ENCODE measurements at places on chromosomes 2 and 18.

DNA sequence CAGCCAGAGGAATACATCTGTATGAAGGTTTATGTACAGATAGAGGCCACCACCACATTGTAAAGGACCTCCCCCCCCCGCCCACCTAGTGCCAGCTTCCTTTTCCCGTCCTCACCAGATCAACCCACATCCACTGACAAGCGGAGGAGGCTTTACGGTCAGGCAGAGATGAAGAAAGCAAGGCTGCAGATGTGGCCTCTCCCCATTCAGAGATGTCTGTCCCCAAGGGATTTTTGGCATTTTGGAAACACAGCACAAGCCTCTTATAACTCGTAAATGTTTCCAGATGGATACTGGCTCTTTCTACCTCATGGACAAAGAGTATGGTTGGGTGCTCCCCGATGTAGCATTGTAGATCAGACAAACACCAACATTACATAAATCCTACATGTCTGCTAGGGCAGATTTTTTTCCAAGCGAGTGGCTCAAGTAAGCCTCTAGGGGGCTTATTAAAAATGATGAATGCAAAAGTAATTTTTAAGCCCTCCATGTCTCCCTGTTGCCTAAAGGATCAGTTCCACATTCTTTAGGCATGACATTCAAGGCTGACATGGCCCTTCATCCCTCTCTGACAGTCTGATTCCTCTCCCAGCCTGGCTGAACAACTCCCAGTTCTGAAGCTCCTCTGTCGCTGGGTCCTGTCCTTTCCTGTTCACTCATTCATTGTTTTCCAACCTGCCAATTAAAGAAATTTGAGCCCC is 11.7 kb downstream of the VIT start:
- no peak for DNase-seq

- no peak for DNase-seq
Observed at GRCh38 chr18:61754039-61754583, 138.7 kb downstream of the RNF152 start.

DNA sequence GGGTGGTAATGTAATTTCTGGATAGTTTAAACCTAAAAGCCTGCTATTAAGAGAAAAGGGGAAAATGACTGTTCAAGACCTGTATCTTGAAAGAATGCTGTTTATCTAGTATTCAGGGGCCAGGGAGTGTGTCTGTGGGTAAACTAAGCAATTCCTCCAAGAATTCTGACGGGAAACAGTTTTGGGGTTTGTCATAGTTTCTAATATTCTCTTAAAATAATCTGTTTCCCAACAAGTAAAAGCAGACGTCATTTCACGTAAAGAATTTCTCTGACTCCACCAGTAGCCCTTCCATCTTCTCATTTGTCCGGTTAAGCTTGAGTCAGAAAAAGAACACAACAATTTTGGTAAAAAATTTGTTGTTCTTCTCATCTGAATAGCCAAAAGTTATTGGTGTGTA is 232.1 kb upstream of the EPAS1 start:
- DNase-seq: no peak

DNA sequence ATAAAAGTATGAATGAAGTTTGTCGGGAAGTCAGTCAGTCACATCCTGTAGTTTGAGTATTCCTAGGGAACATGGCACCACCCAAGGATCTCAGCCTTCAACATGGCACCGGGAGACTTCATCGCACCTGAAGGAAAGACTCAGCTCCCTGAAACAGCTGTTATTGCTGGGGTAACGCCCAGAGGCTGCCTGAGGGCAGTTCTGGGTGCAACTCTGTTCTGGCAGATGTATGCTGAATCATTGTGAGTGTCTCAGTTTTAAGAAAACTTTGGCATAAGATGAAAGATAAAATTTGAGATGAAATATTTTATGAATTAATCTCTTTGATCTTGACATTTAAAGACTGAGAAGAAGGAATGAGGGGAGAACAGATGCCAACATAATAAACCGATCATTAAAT is 49.9 kb upstream of the SERPINB2 start:
- DNase-seq: no peak

- peak; percentile 40 for DNase-seq
Observed at GRCh38 chr2:175964195-175964594, 37.9 kb downstream of the LNPK start.

GRCh38 chr2:66794551-66794950 is 359.6 kb downstream of the MEIS1 start:
- no peak for DNase-seq

GRCh38 chr18:57077786-57078552 is 68.9 kb upstream of the BOD1L2 start:
- no peak for DNase-seq

DNA sequence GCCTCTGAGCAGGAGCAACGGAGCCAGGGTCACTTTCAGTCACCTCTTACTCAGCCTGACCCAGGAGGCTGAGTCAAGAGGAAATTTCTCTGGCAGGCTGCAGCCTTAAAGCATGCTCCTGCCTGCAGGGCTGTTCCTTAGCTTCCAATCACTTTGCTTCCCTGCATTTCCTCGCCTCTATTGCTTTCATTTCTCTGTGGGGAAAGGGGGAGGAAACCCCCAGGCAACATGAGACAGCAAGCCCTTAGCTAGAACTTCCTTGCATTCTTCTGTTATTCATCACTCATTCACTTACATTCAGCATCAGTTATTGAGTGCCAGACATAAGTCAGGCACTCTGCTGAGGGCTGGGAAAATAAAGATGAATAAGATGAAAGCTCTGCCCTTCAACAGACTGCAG is 13.0 kb downstream of the XDH start:
- DNase-seq: no peak

DNA sequence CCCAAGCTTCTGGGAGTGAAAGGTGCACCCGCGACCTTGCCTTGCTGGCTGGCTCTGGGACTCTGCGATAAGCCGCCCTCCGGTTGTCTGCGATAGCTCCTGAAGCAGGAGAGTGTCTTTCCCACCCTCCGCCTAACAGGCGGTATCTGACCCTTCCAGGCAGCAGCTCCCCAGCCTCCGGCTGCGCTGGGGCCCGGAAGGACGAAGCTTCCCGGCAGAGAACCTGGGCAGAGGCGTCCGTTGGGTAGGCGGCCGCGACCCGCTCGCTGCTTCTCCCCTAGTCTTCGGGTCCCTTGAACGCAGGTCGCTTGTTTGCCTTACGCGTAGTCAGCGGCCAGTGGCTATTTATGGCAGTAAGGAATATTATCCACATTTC is 446 bp upstream of the RHBDD1 start:
- no peak for DNase-seq

- no peak for DNase-seq
Observed at GRCh38 chr2:63432373-63432772, 155.9 kb downstream of the WDPCP start.

- DNase-seq: no peak
Observed at GRCh38 chr2:80154231-80154915, 150.2 kb downstream of the LRRTM1 start.

DNA sequence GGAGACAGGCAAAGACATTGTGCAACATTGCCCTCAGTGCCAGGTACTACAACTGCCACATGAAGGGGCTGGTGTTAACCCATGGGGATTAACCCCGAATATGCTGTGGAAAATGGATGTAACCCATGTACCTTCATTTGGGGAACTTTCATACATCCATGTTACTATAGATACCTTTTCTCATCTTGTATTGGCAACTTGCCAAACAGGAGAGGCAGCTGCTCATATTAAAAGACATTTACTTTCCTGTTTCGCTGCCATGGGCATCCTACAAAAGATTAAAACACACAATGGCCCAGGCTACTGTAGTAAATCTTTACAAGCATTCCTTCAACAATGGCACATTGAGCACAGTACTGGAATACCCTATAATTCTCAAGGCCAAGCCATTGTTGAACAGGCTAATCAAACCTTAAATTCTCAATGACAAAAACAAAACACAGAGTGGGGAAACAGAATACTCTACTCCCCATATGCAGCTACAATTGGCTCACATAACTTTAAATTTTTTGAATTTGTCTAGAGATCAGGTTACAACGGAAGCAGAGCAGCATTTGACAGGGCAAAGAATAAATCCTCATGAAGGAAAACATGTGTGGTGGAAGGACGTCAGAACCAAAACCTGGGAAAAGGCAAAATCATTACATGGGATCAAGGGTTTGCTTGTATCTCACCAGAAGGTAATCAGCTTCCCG is 1723.5 kb upstream of the LRRTM1 start:
- DNase-seq: no peak

GRCh38 chr2:47530105-47530760 is 127.3 kb downstream of the MSH2 start:
- DNase-seq: no peak

DNA sequence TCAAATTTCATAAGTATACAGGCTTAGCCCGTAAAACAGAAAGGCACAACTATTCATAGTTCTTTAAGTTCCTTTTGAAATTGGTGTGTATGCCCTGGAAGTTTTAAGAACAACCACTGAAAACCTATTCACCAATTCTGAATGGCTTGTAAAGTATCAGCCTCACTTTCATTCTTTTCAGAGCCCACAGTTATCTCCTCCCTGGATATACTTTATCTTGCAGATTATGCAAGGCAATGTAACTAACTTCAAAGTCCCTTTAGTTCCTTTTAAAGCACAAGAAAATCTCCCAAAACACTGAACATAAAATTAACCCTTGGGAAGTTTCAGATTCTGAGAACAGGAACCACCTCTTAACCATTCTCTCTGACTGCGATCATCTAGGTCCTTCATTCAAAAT is 1.1 kb downstream of the STRN start:
- no peak for DNase-seq

GRCh38 chr2:157337978-157338377 is 12.4 kb upstream of the ERMN start:
- DNase-seq: peak; percentile 84

- peak; percentile 26 for DNase-seq
Observed at GRCh38 chr2:28624793-28625701, 126.6 kb upstream of the PPP1CB start.

- DNase-seq: peak; percentile 100
Observed at GRCh38 chr2:26712486-26713465, 20.3 kb downstream of the KCNK3 start.

- no peak for DNase-seq
Observed at GRCh38 chr2:233247744-233248143, 3.7 kb upstream of the ATG16L1 start.

DNA sequence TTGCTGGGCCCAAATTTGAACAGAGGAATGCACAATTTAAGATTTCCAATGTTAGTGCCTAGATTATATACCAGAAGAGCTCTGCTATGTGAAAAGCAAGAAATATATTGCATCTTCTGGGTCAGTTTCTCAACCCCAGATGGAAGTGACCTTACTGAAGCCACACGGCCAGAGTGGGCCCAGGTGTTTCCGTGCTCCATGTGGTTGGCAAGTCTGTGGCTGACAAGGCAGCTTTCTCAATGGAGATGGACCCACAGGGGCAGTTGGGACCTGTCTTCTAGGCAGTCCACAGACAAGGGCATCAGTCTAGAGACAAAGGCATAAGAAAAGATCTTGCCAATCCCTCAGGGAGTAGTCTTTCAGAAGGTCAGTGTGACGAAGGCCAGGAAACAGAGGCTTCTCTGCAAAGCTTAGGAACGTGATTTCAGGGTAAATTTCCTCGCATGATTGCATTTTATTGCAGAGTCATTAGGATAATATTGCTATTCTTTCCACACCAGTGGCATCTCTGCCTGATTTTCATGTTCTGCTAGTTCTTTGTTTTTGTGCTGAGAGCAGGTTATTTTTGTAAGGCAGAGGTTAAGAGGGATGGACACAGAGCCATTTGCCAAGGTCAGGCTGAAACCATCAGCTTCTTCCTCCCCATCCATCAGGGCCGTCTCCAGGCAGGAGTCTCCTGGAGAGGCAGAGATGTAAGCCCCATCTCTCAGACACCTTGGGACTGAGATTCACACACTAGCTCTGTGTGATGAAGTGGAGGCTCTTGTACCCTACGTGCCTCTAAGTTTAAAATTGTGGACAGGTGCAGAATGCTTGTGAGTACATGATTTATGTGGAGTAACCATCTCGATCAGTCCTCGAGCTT is 202.1 kb downstream of the ANKRD30B start:
- no peak for DNase-seq

GRCh38 chr2:119681868-119682220 is 2.8 kb downstream of the TMEM177 start:
- DNase-seq: no peak

DNA sequence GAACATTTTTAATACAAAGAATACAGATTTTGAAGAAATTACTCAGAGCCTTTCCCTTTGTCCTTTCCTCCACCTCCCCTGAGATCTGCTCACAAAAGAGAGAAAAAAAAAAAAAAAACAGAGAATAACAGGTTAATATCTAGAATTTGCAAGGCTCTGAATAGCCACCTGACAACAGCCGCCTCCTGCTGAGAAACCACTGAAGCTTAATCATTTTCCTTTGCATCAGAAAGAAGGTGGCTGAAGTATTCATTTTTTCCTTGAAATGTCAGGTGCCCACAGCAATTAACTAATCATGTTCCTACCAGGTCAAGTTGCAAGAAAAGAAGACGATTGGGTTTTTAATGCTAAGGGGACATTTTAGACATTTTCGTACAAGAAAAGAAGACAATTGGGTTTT is 21.2 kb downstream of the CNTNAP5 start:
- peak; percentile 60 for DNase-seq

DNA sequence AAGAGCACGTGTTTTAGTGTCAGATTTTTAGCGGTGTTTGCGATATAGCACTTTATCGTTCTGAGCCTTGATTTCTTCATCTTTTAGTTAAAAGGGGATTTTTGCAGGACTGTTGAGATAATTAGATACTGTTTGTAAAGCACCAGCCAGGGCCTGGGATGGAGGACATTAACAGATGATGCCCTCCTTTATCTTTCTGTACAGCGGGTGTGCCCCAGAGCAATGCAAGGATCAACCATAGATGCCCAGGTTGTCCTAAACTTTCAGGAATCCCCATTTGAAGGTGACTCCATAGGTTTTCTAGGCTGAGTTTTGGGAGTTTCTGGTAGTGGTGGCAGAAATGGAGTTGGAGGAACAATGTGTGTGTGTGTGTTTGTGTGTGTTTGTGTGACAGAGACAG is 97.0 kb upstream of the SPRED2 start:
- no peak for DNase-seq

- no peak for DNase-seq
Observed at GRCh38 chr18:51580580-51580979, 383.1 kb upstream of the MEX3C start.

- DNase-seq: peak; percentile 30
Observed at GRCh38 chr2:238370823-238371372, 50.6 kb downstream of the TRAF3IP1 start.

GRCh38 chr2:32496662-32497061 is 131.2 kb upstream of the TTC27 start:
- DNase-seq: no peak

- DNase-seq: peak; percentile 62
Observed at GRCh38 chr2:170817093-170818035, 677 bp downstream of the GAD1 start.

- no peak for DNase-seq
Observed at GRCh38 chr2:229154381-229154780, 116.7 kb downstream of the PID1 start.

DNA sequence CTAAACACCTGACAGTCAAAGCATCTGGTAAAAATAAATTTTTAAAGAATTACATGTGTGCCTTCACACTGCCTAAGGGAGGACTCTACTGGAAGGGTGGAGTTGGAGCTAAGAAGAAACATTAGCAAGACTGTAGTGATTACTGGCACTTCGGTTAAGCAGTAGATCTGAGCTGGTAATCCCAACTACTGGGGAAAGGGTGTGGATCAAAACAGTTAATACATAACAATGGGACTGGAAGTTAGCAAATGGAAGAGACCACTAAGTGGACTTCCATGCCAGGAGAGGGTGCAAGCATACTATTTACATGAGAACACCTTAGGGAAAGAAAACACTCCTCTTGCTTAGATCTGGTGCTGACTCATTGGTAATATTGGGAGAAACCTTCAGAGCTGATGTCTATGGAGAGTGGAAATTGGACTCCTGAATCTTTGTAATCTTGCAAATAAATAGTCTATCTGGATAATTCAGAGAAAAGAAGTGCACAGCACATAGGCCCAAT is 519.6 kb upstream of the LINC00305 start:
- DNase-seq: no peak
